ENCODE measurements at places on chromosomes 2 and 18.

DNA sequence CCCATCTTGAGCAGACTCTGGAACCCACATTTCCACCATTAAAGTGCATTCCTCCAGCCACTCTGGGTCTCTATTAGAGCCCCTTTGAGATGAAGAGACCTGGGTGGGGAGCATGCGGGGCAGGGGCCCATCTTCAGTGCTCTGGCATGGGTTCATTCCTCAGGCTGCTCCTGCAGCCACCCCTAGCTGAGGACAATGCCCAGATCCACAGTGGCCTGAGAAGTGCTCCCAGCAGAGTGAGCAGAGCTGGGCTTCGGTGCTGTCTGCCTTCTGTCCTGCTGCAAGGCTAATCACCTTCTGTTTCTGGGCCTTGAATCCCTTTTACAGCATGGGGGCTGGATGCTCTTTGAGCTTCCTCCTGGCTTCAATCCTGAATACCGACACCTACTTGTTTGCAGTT lies 169.8 kb downstream of the TRIM43 start:
- no peak for DNase-seq

DNA sequence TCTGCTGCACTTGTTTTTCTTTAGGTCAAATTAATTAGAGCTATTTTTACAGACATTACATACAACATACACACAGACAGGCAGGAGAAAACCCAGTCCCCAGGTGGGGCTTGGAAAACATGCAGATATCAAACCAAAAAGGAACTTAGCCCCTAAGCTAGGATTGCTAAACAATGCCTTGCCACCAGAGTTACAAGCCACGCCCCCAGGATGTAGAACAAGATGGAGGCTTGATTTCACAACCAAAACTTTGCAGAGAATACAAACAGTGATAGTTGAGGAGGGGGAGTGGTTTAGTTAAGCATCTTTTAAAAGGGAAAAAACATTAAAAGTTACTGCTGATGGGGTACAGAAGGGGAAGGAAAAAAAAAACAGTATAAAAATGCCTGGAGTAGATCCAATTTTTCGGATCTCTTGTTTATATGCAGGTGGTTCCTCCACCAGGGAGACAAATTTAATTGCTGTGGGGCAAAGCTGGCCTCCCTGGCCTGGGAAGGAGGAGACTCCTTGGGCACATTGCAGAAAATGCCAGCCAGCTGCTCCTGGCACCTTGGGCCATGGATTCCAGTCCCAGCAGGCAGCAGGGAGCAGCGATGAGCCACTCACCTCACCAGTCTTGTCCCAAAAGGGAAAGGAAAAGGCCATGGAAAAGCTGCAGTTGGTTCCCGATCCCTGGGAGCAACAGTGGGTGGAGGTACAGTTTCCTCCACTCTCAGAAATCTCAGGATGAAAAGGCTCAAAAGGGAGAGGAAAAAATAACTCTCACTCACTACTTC lies 348.4 kb upstream of the REG3G start:
- DNase-seq, result no peak

GRCh38 chr2:159907909-159908308 lies 109.9 kb upstream of the CD302 start:
- DNase-seq, result no peak

GRCh38 chr2:219220652-219221402 lies 2.1 kb upstream of the ABCB6 start:
- DNase-seq, result no peak

- DNase-seq, result no peak
Observed at GRCh38 chr18:75211953-75212750, 1.6 kb downstream of the TSHZ1 start.
